ENCODE measurements at places on chromosomes 7 and 10. TPM values are rescaled to one million over a fixed set of nuclear protein-coding genes. Genes with fewer than 3 reads are reported as not detected.

DNA sequence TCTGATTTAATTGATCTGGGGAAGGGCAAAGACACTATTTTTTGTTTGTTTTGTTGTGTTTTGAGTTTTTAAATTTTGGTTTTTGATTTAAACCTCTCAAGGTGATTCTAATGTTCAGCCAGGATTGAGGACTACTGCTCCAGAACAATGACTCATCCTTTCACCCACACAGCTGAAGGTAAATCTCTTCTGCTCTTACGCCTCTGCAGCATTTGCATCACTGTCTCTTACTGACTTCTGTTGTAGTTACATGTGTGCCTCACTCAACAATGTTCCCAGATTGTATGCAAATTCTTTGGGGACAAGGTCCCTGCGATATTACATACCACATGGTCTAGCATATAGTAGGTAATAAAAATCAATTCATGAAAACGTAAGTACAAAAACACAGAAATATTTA lies 467.5 kb upstream of the LRRN3 start:
- DNase-seq = no peak

DNA sequence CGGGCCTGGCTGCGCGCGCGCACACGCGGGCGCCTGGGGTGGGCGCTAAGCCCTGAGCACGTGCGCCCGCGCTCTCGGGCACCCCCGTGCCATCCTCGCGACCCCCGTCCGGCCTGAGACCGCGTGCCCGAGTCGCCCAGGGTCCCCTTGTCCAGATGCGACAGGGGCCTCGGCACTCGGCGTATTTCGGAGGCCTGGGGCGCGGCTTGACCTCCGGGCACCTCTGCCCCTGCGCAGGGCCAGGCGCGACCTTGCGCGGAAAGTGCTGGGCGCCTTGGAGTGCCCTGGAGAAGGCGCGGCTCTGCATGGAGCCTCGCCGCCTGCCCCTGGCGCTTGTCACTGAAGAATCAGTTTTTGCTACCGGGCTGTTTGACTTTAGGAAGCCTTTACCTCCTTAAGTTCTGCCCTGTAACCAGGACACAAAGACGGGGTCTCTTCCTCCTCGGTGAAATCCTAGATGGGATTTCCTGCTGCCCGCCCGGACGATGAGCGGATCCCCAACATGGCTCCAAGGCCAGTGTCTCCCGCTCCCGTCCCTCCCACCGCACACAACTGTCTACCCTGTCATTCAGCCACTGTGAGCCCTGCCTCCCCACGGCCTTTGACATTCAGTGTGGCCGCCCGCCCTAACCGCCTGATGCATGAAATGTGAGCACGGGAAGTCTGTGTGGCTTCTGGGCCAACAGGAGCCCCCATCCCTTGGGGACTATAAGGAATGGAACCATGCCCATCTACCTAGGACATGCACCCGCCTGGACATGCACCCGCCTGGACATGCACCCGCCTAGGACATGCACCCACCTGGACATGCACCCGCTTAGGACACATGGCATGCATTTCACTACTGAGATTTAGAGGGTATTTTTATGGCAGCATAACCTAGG lies 1.1 kb upstream of the STK32C start:
- peak; percentile 19 for DNase-seq

DNA sequence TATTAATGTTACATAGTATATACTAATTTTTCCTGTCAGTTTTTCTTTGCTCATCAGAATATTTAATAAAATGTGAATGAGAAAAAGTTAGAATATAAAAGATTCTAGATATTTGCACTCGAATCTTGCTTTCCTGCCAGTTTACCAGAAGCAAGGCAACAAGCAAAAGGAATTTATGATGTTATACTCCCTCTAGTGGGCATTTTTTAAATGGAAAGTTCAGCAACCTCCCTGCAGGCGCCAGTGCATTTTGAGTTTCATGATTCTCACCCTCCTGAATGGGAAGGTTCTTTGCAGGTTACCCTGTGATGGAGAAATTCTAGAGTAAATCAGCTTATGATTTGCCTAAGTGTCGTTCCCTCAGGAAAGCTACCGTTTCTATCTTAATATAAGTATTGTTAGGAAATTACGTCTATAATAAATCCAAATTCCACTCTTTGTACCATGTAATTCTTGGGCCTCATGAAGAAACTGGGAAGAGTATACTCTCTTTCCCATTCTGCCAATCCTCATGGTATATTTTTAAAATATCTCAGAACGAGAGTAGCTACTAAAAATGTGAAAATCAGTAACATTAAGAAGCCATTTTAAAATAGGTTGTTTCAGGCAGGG lies 350.0 kb downstream of the CRPPA start:
- DNase-seq = no peak

DNA sequence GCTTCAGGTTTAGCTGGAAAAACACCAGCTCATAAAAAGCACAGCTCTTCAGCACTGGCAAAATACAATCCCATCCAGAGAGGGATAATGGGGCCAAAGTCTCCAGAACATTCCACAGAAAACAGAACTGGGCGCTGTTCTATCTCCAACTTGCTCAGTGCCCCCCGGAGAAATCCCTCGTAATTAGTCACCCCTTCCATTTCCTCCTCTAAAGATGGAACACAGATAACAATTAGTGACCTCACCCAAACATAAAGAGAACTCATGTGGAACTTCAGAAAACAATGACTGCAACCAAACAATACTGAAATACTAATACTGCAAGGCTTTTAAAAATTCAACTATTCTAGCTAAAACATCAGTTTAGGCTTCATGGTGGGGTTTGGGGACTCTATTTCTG lies 46.3 kb downstream of the KIAA1549 start:
- DNase-seq = no peak

DNA sequence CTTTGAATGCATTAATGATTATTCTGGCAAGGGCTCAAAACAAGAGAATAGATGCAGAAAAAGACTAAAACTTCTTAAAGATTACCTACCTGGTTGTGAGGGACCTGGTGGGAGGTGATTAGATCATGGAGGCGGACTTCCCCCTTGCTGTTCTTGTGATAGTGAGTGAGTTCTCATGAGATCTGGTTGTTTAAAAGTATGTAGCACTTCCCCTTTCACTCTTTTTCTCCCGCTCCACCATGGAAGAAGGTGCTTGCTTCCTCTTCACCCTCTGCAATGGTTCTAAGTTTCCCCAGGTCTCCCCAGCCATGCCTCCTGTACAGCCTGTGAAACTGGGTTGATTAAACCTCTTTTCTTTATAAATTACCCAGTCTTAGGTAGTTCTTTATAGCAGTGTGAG lies 226.6 kb downstream of the ARHGAP12 start:
- no peak for DNase-seq

DNA sequence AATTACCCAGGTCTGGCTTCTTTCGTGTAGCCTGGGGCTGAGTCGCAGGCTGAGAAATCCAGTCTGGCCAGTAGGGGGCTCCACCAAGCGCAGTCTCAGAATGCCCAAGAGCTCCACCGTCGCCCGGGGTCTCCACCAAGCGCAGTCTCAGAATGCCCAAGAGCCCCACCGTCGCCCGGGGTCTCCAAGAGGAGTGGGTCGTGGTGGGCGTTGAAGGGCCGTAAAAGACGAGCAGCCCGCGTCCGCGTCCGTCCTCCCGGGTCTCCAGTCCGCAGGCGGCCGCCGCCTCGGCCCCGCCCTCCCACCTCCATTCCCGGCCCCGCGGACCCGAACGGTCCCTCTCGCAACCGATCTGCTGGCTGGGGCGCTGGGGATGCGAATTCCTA lies 892 bp upstream of the ZYX start:
- DNase-seq = peak; percentile 91

The UCN3 gene
- not detected for total RNA-seq

The GARIN1A gene
- 1.1 TPM for total RNA-seq

GRCh38 chr10:110392868-110393740 lies 88.4 kb upstream of the SMNDC1 start:
- no peak for DNase-seq

GRCh38 chr10:31770307-31770902 lies 158.2 kb downstream of the ARHGAP12 start:
- no peak for DNase-seq

- DNase-seq = no peak
Observed at GRCh38 chr10:107085665-107086525, 78.6 kb downstream of the SORCS1 start.

The FOXP2 gene
- total RNA-seq = not detected

- no peak for DNase-seq
Observed at GRCh38 chr10:67818323-67818722, 19.7 kb downstream of the DNAJC12 start.

The NAMPT gene
- 334 TPM for total RNA-seq

DNA sequence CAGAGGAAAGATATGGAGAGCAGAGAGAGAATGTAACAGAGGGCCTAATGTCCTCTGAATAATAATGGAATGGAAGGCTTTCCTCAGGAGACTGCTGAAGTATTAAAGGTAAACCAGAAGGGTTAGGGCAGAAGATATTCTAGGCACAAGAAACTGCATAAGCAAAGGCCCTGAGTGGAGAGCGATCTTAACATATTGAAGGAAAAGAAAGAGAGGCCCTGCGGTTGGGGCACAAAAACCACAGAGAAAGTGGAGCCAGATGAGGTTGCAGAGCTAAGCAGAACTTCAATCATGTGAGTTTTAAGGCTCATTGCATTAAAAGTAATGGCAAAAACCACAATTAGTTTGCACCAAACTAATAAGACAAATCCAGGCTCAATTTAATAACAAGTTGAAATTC lies 115.8 kb upstream of the VSTM2A start:
- no peak for DNase-seq

DNA sequence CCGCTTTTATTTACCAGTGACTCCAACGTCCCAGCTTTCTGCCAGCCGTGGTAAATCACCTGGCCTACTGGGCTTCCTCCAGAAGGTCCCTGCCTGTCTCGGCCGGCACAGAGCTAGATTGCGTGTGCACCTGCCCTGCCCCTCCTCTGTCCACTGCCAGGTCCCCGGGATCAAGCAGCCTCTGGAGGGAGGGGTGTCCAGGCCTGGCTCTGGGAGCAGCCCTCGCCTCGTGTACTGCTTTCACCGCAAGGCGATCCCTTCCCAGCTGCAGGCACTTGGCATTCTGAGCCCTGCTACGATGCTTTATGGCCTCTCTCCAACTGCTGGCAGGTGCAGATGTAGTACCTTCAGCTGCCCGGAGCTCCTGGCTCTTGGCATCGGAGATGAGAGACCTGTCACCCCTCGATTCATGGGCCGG lies 7.4 kb downstream of the SLC29A3 start:
- no peak for DNase-seq

The CNTNAP2 gene
- not detected for total RNA-seq

DNA sequence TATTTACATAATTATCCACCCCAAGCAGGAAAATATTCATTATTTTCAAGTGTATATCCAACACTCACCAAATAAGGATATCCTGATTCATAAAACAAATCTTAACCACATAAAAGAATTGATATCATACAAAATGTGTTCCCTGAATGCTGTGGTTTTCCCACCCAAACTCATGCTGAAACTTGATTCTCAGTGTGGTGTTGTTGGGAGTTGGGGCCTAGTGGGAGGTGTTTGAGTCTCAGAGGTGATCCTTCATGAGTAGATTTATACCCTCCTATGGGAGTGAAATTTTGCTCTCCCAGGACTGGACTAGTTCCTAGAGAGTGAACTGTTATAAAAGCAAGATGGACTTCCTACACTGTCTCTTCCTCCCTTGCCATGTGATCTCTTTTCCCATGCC lies 1028.3 kb downstream of the SORCS1 start:
- DNase-seq = no peak

The KEL gene
- total RNA-seq = 2.8 TPM

GRCh38 chr10:5545778-5546710 lies 21.3 kb downstream of the CALML3 start:
- no peak for DNase-seq

DNA sequence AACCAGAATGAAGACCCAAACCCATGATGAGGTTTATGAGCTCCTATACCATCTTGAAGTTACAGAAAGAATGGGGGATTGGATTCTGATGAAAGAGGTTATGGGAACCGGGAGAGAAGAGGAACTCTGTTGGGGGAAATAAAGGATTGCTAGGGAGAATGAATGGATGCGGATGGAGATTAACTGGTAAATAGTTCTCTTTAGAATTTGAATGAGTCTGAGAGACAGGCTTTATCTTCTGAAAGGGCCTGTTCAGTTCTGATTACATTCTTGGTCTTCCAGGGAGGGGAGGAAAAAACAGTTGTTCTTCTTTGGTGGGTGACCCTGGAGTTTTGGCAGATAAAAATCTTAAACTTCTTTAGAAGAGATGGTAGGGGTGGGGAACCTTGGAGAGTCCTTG lies 13.9 kb downstream of the SUGCT start:
- DNase-seq = no peak

- no peak for DNase-seq
Observed at GRCh38 chr7:20220921-20221547, 3.9 kb upstream of the MACC1 start.
